ENCODE measurements at places on chromosomes 7 and 10. TPM values are rescaled to one million over a fixed set of nuclear protein-coding genes. Genes with fewer than 3 reads are reported as not detected.

Gene SRGN
- 36.9 TPM for total RNA-seq

Gene LYZL1
- total RNA-seq: not detected

Gene ELOVL3
- total RNA-seq: not detected

Gene NOD1
- total RNA-seq: 9.2 TPM

Gene ITPRID1
- total RNA-seq: 1.6 TPM

Gene HYCC1
- total RNA-seq: 25.0 TPM

Gene SCRN1
- total RNA-seq: 14.4 TPM

Gene PRR15
- total RNA-seq: not detected

Gene CDHR3
- total RNA-seq: 5.4 TPM

DNA sequence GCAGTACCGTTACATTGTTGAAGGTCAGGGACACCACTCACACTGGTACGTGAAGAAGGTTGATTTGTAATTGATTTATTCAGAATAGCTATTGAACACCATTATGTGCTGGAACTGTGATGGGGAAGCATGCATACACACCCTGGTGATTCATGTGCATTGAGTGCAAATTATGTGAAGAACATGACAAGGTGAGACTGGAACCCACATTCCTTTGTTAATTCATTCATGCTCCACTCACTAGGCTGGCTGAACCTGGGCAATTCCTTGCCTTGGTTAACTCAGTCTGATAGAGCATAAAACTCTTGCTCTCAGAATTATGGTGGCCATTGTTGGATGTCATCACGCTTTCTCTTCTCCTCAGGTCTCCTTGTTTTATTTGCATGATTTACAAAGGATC is 67.3 kb upstream of the TPK1 start:
- DNase-seq: no peak
- no peaks in the 10 kb centered on the region for H3K27me3 ChIP-seq
- H3K4me1 ChIP-seq: no peaks in the 10 kb centered on the region
- H3K36me3 ChIP-seq: no peaks in the 10 kb centered on the region
- no peak overlapping the region for H3K4me3 ChIP-seq

DNA sequence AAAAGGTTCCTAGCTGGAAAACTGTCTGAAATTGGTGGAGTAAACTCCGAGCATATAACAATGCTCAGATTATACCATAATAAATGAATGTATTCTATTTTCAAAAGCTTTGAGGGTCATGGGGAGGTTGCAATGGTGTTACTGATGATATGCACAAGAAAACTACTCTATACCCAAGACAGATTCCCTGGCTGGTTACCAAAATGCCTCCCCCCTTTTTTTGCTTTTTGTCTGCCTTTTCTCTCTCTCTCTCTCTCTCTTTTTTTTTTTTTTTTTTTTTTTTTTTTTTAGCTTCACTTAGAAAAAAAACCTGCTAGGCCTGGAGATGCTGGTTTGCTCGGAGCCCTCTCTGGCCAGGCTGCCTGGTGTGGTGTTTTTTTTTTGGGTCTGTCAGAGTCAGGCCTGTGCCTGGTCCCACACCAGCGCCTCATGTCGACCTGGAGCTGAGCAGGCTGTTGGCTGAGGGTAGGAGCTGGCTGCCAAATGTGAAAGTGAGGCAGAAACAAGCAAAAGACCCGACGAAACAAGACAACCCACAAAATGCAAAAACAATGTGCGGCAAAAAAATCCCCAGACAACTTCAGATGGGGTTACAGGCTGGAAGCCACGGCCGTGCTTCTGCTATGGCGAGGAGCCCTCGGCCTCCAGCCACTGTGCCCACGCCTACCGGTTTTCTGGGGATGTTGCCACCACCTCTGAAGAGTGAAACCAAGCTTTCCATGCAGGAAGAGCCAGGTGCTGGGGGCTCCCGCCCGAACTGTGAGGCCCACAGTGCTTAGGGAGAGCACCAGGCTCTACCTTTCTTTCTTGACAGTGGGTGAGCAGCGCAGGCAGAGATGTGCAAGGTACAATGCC is 59.9 kb upstream of the EFCAB10 start:
- H3K4me1 ChIP-seq: no peaks in the 10 kb centered on the region
- no peak for DNase-seq
- H3K27ac ChIP-seq: no peak overlapping the region

- H3K4me1 ChIP-seq: no peaks in the 10 kb centered on the region
- no peak overlapping the region for H3K27ac ChIP-seq
- no peak overlapping the region for H3K4me3 ChIP-seq
- no peaks in the 10 kb centered on the region for H3K27me3 ChIP-seq
- H3K36me3 ChIP-seq: no peaks in the 10 kb centered on the region
- DNase-seq: no peak
These were observed 60.6 kb upstream of the LAMB1 start for GRCh38 chr7:108063520-108063933.

DNA sequence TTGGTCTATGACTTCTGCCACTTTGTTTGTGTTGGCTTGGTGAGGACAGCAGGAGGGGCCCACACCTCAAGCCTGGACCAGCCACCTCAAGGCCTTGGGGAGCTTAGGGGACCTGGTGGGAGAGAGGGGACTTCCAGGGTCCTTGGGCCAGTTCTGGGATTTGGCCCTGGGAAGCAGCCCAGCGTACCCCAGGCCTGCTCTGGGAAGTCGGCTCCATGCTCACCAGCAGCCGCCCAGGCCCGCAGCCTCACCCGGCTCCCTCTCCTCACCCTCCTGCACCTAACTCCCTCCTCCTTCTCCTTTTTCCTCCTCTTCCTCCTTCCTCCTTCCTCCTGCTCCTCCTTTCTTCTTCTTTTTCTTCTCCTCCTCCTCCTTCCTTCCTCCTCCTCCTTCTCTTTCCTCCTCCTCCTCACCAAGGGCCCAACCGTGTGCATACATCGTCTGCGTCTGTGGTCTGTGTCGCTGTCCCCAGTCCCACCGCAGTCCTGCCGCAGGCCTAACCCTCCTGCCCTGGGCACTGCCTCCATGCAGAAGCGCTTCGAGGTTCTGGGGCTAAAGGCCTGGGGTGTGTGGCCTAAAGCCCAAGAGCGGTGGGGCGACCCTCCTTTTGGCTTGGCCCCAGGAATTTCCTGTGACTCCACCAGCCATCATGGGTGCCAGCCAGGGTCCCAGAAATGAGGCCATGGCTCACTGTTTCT is 5.3 kb downstream of the EN2 start:
- no peak for DNase-seq
- no peaks in the 10 kb centered on the region for H3K36me3 ChIP-seq
- no peaks in the 10 kb centered on the region for H3K4me1 ChIP-seq
- H3K27me3 ChIP-seq: peaks cover 93% of the 10 kb centered on the region
- H3K4me3 ChIP-seq: no peak overlapping the region

- no peak for DNase-seq
- no peaks in the 10 kb centered on the region for H3K4me1 ChIP-seq
- no peaks in the 10 kb centered on the region for H3K27me3 ChIP-seq
- H3K4me3 ChIP-seq: no peak overlapping the region
- H3K36me3 ChIP-seq: no peaks in the 10 kb centered on the region
These were observed 50.0 kb upstream of the KMT2C start for GRCh38 chr7:152485826-152486225.

DNA sequence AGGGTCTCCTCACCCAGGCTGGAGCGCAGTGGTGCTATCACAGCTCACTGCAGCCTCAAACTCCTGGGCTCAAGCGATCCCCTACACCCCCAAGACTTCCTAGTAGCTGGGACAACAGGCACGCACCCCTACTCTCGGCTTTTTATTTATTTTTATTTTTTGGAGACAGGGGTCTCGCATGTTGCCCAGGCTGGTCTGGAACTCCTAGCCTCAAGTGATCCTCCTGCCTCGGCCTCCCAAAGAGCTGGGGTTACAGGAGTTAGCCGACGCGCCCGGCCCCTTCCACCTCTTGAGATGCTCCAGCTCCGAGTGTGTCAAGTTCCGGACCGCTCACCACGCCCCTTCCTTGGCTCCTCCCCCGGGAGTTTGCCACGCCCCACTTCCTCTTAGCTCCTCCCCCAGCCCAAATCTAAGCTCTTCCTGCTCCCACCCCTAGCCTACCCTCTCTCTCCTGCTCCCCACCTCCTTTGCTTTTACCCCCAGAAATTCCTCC is 6.3 kb downstream of the NAT16 start:
- no peak overlapping the region for H3K27ac ChIP-seq
- H3K36me3 ChIP-seq: no peaks in the 10 kb centered on the region
- no peak overlapping the region for H3K4me3 ChIP-seq
- peaks cover 17% of the 10 kb centered on the region for H3K4me1 ChIP-seq
- H3K27me3 ChIP-seq: peaks cover 38% of the 10 kb centered on the region

- no peak for DNase-seq
- no peak overlapping the region for H3K27ac ChIP-seq
- no peaks in the 10 kb centered on the region for H3K36me3 ChIP-seq
- no peak overlapping the region for H3K4me3 ChIP-seq
These were observed 52.2 kb upstream of the KCNIP2 start for GRCh38 chr10:101895781-101896180.

- no peak overlapping the region for H3K27ac ChIP-seq
- no peak overlapping the region for H3K4me3 ChIP-seq
- H3K27me3 ChIP-seq: no peaks in the 10 kb centered on the region
- no peaks in the 10 kb centered on the region for H3K4me1 ChIP-seq
- no peak for DNase-seq
- no peaks in the 10 kb centered on the region for H3K36me3 ChIP-seq
These were observed 262.2 kb downstream of the CCSER2 start for GRCh38 chr10:84590327-84591193.

GRCh38 chr7:27737616-27738015 is 2.3 kb upstream of the TAX1BP1 start:
- H3K36me3 ChIP-seq: no peaks in the 10 kb centered on the region
- no peaks in the 10 kb centered on the region for H3K4me1 ChIP-seq
- no peak overlapping the region for H3K27ac ChIP-seq

GRCh38 chr7:113804475-113805095 is 114.2 kb downstream of the PPP1R3A start:
- no peak overlapping the region for H3K27ac ChIP-seq
- no peak for DNase-seq
- H3K4me3 ChIP-seq: no peak overlapping the region
- H3K4me1 ChIP-seq: no peaks in the 10 kb centered on the region
- H3K36me3 ChIP-seq: no peaks in the 10 kb centered on the region
- H3K27me3 ChIP-seq: no peaks in the 10 kb centered on the region

DNA sequence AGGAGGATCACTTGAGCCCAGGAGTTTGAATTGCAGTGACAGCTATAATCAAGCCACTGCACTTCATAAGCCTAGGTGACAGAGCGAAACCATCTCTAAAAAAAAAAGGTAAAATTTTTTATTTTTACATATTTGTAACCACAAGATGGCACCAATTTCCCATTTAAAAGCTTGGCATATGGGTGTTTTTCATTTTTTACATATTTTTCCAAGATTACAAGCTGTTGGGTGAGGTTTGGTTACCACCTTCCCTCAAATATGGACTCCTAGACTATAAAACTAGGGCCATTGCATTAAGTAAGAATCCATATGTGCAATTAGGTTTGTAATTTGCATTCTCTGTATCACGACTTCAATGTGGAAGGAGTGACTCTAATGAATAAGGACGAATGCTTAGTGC is 129.3 kb upstream of the ACBD5 start:
- DNase-seq: no peak
- no peak overlapping the region for H3K4me3 ChIP-seq
- no peaks in the 10 kb centered on the region for H3K36me3 ChIP-seq
- no peaks in the 10 kb centered on the region for H3K4me1 ChIP-seq
- no peaks in the 10 kb centered on the region for H3K27me3 ChIP-seq
- H3K27ac ChIP-seq: no peak overlapping the region
